ENCODE measurements at places on chromosomes 5 and 9.

DNA sequence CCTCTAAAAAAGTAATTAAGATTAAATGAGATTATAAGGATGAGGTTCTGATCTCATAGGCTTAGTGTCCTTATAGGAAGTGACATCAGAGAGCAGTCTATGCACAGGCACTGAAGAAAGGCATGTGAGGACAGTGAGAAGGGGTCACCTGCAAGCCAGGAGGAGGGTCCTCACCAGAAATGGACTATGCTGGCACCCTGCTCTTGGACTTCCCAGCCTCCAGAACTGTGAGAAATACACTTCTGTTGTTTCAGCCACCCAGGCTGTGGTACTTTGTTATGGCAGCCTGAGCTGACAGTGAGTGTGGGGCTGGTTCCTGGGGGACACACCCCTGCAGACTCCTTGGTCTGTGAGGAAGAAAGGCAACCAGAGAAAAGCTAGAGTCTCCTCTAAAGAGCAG is 34.7 kb upstream of the IL6ST start:
- no peak for DNase-seq

DNA sequence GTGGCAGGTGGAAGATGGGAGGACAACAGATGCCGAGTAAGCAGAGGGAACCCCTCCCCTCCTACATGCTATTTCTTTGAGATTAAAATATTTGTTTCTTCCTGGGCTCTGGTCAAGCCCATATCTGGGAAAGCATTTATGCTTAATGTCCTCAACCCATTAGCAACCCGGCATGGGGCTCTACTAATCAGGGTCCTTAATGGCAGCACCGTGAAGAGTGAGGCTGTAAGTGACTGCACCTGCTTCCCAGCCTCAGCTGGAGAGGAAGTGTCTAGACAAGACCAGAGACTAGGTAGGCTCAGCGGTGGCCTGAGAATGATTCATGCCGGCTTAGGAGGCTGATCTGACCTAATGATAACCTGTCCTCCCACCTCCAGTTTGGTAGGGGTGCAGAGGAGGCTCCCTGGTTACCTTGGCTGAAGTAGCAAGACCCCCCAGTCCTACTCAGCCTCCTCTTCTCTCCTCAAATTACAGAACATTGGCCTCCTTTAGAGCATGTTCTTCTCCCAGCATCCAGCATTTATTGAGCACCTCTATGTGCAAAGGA is 61.3 kb upstream of the HSPA9 start:
- no peak for DNase-seq

- no peak for DNase-seq
Observed at GRCh38 chr5:135391116-135391868, 7.7 kb downstream of the MACROH2A1 start.

DNA sequence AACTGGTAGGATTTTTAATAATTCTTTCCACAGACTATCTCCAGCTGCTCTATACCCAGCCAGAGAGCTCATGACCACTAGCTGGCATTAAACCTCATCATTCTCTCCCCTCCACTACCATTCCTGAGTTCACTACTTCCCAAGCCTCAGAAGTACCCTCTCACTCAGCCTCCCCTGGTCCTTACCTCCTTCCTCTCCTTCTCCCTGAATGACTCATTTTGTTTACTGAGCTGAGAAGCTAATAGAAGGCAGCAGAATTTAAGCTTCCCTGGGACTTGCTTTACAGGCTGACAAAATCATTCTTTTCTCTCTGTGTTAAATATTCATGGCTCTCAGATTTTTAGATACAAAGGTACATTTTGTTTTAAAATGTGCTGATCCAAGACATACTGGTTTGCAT is 305.4 kb downstream of the TLR4 start:
- no peak for DNase-seq

GRCh38 chr9:134192951-134193731 is 28.8 kb upstream of the RNU6ATAC start:
- no peak for DNase-seq

DNA sequence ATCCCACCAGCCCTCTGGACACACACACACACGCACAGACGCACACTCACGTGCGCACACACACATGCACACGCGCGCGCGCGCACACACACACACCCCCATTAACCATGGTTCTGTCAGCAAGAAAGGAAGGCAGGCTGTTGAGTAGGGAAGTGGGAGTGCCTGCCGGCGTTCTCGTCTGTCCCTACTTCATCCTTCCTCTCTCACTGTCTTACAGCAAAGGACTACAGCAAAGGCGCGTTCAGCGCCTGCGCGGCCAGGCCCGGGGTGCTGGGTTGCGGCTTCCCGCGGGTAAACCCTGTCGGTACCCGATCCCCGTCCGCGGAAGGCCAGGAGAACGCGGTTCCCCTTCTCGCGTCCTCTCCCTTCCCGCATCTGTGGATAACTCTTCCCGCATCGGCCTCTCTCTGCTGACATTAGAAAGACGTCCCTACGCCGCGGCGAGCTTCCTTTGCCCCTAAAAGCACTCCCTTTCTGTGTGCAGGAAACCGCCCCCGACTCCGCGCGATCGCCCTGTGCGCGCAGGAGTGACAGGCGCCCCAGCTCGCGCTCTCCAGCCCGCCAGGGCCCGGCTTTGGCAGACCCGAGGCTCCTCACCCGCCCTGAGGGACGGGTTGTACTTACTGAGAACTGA is 219.2 kb downstream of the AGTPBP1 start:
- no peak for DNase-seq

Measured in 8988T (cell line).